ENCODE measurements at places on chromosomes 6 and 20.
A peak's percentile ranks its signal among the peaks of the same experiment; 100 is the strongest.

DNA sequence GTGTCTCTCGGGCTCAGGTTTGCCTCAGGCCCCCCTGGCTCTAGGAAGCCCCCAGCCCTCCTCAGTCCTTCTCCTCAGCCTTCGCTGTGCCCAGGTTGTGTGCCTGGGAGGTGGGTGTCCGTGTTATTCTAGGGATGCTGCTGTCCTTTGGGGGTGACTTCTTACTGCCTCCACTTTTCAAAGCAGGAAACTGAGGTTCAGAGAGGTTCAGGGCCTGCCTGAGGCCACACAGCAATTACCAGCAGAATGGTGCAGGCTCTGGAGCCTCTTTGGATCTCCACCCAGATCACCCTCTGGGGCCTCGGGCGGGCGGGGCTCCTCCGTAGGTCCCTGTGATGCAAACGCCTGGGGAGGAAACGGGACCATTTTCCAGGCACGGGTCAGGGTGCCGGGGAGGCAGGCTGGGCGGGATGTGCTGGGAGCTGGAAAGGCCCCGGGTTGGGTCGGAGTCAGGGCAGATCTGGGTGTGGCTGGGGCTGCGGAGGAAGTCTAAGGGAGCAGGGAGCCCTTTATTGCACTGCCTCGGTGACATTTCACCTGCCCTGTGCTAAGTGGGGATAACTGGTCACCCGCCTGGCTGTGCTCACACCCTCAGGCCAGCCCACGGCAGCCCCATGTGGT, 23.2 kb downstream of the GATA5 start:
- no peak for DNase-seq

GRCh38 chr20:57404419-57405072, 13.3 kb downstream of the RBM38 start:
- no peak for DNase-seq

GRCh38 chr6:16244869-16245451, 6.6 kb downstream of the GMPR start:
- peak; percentile 46 for DNase-seq

DNA sequence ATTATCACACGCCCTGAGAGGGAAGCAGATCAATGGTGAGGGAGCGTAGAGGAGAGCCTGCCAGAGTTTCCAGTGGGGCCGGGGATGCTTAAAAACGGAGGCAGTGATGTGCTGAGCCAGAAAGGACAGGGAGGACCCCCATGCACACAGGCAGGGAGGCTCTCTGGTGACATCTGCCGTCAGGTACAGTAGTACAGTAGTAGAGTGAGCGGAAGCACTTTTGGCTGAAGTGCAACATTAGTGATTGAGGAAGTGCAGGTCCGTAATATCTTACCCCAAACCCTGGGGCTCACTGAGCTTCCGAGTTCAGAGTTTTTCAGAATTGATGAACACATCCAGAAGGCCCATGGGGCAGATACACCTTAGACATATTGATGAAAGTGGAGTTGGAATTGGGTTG, 42.1 kb downstream of the GFRA4 start:
- DNase-seq, result no peak

GRCh38 chr20:4997222-4997621, 4.1 kb downstream of the SLC23A2 start:
- DNase-seq, result no peak

DNA sequence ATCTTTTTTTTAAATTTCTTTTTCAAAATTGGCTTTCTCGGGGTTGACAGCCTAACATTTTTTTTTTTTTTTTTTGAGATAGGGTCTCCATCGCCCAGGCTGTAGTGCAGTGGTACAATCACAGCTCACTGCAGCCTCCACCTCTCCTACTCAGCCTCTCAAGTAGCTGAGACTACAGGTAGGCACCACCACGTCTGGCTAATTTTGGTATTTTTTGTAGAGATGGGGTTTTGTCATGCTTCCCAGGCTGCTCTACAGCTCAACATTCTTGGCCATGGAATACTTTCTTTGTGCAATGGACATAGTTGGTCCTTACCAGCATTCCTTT, 6.4 kb upstream of the CTNNBL1 start:
- no peak for DNase-seq

DNA sequence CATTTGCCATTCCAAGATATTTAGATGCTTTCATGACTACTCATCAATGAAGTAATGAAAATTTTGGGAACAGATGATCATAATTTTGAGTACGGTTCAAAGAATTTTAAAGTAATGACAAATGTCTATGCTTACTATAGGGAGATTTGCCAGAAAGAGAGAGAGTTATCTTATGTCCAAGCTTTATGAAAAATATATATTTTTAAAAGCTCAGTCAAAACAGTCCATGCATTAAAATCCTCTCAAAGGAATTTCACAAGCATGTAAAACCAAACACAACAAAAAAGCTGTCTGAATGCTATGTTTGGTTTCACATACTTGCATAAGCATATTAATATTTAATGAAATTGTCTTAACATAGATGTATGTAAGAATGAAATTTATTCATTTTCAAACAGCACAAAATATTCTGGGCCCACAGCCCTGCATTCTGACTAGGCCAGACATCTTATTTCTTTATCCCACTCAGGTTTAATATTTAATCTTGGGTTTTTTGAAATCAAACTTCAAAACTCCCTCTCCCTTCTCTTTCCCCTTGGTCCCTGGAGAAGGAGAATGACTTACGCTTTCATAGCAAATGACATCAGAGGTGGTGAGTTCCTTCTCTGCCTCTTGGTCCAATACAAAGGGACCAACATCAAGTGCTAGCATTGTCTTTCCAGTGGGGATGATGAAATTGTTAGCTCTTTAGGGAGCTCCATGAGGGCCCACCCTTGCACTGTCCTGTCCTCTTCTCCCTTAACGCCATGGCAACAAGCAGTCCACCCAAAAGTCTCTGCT, 94.2 kb downstream of the ADAT2 start:
- no peak for DNase-seq

DNA sequence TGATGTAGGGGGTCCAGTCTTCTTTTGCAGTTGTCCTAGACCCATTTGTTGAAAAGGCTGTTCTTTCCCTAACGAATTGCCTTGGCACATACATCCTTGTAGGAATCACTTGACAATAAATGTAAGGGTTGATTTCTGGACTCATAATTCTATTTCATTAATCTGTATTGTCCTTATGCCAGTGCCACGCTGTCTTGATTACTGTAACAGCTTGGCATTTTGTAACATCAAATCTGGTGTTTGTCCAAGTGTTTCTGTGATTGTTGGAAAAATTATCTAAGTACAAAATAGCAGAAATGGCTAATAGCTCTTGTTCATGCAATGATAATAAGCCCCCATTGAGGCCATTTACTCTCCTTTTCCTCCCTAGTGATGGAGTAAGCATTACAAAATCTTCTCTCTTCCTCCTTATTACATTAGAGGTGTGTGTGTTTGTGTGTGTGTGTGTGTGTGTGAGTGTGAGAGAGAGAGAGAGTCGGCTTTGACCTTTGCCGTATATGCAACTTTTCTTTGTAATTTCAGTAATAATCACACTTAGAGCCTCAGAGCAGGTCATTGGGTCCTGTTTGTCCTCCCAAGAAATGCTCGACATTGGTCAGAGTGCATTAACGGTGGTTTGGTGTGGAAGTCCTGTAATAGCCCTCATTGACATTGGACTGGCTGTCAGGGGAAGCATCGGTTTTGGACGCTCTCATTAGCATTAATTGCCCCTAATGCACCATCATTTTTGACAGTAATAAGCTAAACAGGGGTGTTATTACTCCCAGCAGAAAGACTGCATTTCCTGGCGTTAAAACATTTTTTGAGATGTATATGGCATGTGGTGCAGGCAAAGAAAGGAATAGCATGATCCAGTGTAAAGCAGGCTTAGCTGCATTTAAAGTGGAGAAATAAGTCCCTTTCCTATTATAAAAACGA, 40.7 kb upstream of the MROH8 start:
- DNase-seq, result no peak

GRCh38 chr6:45956663-45957062, 59.0 kb downstream of the CLIC5 start:
- DNase-seq, result no peak

DNA sequence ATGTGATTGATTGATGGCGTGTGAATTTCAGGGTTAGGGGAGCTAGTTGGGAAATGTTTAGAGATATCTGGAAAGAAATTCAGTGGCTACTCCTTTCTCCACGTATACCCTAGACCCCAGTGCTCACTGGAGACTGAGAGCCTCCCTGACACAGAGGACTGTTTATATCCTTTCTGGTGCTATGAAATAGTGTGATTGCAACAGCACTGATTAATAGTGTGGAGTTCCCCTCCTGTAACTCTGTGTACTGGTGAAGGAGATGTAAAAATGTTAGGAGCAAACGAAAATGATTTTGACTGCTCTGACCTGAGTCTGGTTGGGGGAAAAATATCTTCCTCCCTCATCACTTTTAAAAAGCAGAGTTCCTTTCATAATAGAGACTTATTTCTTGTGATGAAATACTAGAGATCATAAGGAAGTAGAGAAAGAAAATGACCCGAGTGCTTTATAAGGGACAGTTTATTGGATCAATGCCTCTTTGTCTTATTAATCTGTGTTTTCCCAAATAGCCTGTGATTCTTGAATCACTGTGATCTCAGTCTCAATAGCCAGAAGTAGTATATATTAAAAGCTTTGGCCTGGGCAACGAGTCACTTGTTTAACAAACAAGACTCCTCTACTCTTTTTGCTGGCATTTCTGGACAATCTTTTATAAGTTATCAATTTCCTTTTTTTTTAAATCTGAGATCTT, 92.3 kb downstream of the RNF182 start:
- no peak for DNase-seq

Data from brain (organoid and tissue), 16 donors.